Sciatic nerve (tissue), 2 donors: ENCODE measurements at places on chromosomes 1 and 21.
A peak's percentile ranks its signal among the peaks of the same experiment; 100 is the strongest.

DNA sequence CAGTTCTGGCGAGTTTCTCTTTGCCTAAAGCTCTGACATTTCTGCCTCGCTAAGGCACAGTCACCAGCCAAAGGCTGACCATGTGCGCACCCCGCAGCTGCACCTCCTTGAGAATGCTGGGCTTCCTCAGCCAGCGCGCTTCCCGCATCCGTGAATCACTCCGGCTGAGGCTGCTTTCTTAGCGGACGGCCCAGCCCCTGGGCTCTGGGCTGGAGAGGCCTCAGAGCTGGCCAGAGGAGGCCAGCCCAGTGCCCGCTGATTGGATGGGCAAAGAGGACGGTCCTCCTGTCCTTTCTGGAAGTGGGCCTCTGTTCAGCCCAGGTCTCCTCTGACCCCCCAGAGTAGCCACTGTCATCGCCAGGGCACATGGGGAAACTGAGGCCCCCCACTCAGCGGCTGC, 56.1 kb downstream of the PRDM16 start:
- DNase-seq = no peak

GRCh38 chr1:29397256-29397590, 160.9 kb downstream of the PTPRU start:
- DNase-seq = no peak

- DNase-seq = no peak
Observed at GRCh38 chr1:86228546-86228945, 72.0 kb upstream of the COL24A1 start.

- DNase-seq = no peak
Observed at GRCh38 chr1:76864383-76864782, 2.9 kb upstream of the ST6GALNAC5 start.

- DNase-seq = peak; percentile 70
Observed at GRCh38 chr1:119582801-119583200, 65.3 kb downstream of the ZNF697 start.

DNA sequence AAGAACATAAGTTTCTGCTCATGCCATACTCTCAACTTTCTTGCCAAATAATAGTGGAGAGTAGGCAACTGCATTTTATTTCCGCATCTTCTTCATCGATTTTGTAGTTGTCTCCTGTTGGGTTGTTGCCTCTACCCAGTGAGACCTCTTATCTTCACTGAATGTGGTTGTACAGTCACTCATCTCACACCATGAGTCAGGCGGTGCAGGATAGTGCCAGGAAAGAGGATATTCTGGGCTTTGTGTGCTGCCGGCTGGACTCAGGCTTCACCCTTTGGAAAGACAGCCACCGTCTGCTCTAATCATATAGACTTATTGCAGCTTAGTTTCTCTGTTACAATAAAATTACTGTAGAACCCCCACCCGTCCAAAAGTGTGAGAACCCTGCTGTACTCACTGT, 154.3 kb upstream of the USP24 start:
- no peak for DNase-seq

DNA sequence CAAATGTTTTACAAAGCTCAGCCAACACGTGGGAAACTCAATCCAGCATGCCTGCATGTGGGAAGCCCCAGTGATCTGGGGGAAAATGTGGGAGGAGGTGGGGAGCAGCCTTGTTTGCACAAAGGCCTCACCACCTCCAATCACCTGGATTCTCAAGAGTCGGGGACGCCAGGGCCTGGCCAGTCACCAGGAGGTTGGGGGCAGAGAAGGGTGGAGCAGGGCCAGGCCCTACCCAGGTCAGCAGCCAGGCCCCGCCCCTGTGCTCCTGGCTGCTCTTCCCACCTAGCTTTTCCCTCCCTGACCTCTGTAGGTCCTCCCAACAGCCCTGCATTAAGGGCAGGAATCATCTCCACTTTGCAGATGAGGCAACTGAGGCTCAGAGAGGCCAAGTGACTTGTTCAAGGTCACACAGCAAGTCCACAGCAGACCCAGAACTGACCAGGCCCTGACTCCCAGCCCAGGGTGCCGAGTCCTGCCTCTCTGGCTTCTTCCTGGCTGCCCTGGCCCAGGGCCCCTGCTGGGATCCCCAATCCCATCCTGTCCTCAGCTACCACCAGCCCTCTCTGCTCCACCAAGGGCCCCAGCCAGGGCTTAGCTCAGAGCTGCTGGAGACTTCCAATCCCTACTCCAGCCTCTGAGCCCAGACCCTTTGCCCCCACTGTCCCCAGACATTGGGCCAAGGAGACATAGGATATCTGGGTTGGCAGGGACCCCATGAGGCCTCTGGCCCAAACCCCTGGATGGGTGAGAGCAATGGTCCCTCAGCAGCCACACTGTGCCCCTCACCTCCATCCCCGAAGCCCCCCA, 508.6 kb downstream of the PTPRU start:
- DNase-seq = no peak

GRCh38 chr1:204102739-204103430, 30.0 kb downstream of the SOX13 start:
- no peak for DNase-seq

GRCh38 chr21:35316933-35317332, 267.8 kb upstream of the RUNX1 start:
- no peak for DNase-seq

GRCh38 chr1:159054427-159054826, 22.1 kb downstream of the AIM2 start:
- DNase-seq = no peak

GRCh38 chr1:8870103-8870502, 8.4 kb downstream of the ENO1 start:
- DNase-seq = no peak

- DNase-seq = no peak
Observed at GRCh38 chr1:14341147-14341546, 257.3 kb upstream of the KAZN start.

DNA sequence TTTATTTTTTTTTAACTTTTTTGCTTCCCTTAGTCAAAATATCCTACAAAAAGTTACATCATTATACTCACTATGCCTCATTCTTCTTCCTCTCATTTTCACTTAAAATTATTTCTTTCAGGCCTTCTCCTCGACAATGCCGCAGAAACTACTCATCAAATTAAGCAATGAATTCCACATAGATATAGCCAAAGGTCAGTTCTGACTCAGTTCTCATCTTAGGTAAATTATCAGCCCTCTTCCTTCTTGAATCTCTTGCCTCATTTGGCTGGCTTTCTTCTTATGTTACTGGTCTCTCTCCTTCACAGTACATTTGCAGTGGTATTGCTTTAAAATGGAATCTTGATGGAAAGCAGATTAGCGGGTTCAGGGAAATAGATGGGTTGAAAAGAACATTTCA, 260.7 kb upstream of the BRINP3 start:
- DNase-seq = no peak

GRCh38 chr1:193806079-193807048, 620.0 kb upstream of the B3GALT2 start:
- DNase-seq = no peak
